Pulmonary artery endothelial cell (primary cell): ENCODE measurements at places on chromosomes 7 and 10. TPM values are rescaled to one million over a fixed set of nuclear protein-coding genes. Genes with fewer than 3 reads are reported as not detected.

Gene ITPRID1
- not detected in 2 replicates for total RNA-seq

Gene CNNM1
- total RNA-seq, result under 0.01 and 0.04 TPM in 2 replicates

Gene STK31
- 0.07 TPM in 1 of 2 replicates, not detected in the other for total RNA-seq

Gene VGF
- 0.07 TPM in 1 of 2 replicates, not detected in the other for total RNA-seq

Gene ZWINT
- total RNA-seq, result 51.4 and 80.9 TPM in 2 replicates

Gene PKD2L1
- not detected in 2 replicates for total RNA-seq

Gene ADRA2A
- total RNA-seq, result 0.13 and 0.49 TPM in 2 replicates

Gene PRF1
- total RNA-seq, result not detected in 2 replicates

Gene NOS3
- 58.3 and 67.0 TPM in 2 replicates for total RNA-seq

Gene PNLIPRP3
- not detected in 2 replicates for total RNA-seq

Gene DYNC1I1
- total RNA-seq, result 3.9 and 9.6 TPM in 2 replicates

Gene NRG3
- total RNA-seq, result 0.04 and 0.33 TPM in 2 replicates

Gene HSPA12A
- 0.13 and 0.42 TPM in 2 replicates for total RNA-seq

- no peak for DNase-seq
Measured at GRCh38 chr10:43820663-43821062, 172.0 kb upstream of the ZNF32 start.

DNA sequence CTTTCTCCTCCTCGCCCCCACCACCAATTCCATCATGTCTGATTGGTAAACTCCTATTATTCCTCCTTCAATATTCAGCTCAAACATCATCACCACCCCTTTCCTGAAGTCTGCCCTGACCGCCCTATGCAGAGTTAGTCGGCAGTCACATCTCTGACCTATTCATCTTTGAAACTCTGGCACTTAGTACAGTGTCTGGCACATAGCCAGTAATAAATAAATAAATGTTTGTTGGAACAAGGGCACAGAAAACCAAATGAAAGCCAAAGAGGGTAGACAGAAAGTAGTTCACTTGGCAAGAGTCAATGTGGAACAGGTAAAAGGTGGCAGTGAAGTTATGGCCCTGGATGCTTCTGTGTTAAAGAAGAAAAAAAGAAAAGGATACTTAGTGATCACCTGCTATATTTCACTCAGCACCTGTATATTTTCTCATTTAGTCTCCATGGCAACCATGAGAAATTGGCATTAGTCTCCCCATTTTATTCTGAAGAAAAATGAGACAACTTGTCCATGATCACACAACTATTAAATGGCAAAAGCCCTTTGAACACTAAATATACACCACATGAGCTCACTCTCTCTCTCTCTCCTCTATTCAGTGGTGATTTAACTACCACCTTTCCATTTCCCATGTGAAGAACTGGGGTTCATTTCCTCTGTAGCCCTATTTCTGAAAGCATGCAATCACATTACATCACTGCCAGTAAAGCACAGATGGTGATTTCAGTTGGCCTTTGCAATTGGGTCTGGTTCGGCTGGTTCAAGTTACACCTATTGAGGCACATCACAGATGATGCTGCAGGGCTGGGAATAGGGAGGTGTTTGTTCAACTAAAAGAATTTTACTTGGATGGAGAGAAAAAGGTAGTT is 25.3 kb downstream of the CHCHD3 start:
- DNase-seq, result no peak

DNA sequence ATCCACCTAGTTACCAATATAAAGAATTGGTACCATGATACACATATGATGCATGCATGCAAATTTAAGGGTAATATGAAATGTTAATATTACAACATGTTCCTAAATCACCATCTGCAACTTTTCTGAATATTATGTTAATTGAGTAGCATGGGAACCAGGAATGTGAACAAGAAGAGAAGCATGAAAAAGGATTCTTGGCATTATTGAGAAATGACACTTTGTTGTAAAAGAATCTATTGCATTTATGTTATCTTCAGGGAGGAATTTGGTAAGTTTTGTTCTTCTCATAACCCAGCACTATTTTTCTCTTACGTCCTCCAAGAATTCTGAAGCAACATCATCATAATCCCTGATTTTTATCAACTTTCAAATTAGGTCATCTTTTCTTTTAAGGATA is 159.9 kb upstream of the SLC25A13 start:
- DNase-seq, result no peak

DNA sequence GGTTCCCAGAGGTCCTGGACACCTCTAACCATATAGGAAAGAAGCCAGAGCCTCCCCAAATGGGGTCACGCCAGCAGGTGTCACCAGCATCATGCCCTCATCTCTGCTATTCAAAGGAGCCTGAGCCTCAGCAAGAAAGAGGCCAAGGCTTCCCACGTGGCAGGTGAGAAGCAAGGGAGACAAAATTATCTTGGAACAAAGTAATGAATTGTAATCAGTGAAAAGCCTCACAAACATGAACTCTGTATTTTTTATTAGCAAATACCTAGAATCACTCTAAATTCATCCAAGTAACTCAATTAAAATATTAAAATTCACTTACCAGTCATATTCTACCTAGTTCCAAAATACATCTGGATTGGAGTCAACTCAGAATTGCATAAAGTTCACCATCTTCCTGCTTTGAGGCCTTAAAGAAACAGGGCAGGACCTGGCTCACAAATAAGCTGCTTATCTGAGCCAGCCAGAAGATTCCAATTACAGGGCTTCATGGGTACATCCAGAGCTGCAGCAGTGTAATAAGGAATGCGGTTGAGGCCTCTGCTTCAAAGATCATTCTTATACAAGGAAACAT is 68.7 kb downstream of the SGMS1 start:
- DNase-seq, result no peak

GRCh38 chr7:47846138-47846836 is 102.0 kb downstream of the PKD1L1 start:
- DNase-seq, result peak; percentile 27

DNA sequence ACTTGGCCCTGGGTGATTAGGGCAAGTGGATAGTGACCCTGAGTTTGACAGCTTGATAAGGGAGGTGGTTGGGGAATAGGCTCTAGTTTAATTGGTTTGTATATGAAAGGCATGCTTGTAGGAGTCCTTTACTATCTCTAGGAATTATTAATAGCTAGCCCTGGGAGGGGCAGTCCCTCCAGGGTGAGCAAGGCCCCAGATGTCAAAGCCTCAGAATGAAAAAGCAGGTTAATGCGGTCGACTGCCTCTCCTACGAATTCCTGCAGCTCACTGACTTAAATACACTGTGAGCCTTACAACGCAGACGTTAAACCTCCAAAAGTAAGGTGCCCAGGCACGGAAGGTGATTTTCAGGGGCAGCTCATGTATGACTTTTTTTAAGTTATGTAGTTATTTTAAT is 5.2 kb upstream of the BTBD16 start:
- DNase-seq, result no peak

GRCh38 chr10:7153750-7154149 is 257.1 kb downstream of the SFMBT2 start:
- no peak for DNase-seq

DNA sequence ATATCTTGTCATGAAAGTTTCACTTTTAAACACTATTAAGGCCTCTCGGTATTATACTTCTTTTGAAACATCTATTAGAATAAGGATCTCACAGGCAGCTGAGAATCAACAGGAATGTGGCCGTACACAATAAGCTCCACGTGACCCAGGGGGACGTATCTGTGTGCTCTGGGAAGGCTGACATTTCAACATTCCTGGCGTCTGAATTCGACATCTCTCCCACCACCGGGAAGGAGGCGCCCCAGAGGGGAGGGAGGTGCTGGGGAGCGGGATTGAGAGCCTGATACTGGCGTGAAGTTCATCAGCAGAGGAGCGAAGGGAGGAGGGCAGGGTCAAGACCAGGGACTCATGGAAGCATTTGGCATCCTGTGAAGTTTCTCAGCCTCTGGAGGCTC is 401.3 kb downstream of the DNAJB6 start:
- no peak for DNase-seq

DNA sequence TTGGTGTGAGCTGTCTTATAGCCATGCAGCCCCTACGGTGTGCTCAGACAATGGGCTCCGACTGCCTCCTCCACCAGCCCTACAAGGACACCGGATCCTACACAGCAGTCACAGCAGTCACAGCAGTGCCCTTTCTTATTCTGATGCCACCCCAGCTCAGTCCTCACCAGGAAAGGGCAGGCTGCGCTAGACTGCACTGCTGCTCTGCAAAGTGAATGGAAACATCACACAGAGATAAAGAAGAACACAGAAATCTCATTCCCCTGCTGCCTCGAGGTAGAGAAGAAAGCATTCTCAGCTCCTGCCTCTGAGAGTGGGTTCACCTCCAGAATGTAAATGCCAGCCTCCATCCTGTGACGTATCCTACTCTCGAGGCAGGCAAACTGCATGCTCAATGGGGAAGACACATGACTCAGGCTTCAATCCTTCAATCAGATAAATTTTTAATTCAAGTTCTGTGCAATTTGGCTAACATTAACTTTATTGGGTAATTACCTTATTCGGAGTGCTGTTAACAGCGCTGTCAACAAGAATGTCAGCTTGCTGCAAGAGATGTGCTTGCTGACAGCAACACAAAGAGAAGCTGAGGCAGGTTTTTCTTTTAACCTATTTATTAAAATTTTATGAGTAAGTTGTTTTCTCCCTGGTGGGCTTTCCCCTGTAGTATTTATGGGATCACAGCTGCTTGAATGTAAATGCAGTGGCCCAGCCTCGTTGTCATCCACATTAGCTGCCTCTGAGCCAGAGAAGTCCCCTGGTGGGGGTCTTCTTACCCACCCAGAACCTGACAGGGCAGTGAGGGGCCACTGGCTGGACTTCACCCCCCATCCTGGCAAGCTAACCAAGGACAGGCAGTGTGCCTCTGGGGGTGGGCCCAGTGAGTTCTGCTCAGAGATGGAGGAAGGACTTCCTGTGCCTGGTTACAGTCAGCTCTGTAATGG is 241.3 kb upstream of the KMT2E start:
- DNase-seq, result no peak

- DNase-seq, result no peak
Measured at GRCh38 chr10:534047-534566, 155.4 kb downstream of the DIP2C start.

DNA sequence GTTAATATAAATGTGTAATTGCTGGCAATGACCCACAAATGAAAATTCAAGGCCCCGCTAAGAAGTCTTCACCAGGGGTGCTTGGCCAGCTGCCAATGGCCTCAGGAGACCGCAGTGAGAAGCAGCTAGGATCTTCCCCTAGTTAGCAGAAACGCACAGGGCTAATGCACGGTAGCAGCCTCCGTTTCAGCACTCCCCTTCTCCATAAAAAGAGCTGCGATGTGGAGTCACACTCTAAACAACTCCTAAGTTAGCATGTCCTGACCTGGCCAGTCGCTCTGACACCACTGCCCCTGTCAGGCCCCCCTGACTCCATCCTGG is 139.0 kb downstream of the SEPTIN14 start:
- no peak for DNase-seq

GRCh38 chr7:91212582-91212981 is 51.7 kb upstream of the FZD1 start:
- DNase-seq, result no peak

- no peak for DNase-seq
Measured at GRCh38 chr10:117860823-117861222, 185.9 kb downstream of the RAB11FIP2 start.

DNA sequence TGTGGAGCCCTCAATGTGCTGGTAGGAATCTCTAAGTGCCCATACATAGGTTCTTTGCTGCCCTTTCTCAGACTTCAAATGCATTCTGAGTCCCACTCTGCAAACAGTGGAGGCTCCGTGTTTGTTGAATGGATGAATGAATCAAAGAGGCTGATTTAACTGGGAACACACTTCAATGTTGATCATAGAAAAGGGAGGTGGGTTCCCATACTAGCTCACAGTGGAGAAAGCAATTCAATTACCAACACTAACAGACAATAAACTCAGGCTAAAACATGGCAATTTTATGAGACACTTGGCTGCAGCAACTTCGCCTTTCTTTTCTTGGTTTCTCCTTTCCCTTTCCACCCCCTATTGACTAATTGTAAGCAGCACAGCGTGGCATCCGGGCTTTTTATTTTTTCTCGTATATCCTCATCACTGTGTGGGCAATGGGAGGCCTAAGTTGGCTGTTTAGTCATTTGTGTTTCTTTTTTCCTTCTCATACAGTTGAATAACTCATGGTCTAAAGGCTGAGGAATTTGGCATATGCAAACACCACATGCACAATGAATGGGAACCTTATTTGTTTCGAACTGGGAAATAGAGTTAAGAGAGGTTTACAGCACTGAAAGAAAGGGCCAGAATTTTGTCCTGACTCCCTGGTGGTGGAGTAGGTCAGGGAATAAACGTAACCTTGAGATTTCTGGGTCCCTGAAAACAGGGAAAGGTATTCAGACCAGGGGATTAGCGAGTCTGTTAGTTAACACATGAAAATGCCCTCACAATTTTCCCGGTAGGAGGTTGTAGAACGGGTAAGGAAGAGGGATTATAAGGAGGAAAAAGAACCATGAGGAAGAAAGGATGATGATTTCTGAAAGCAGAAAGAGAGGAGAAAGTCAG is 858.5 kb downstream of the KCNMA1 start:
- no peak for DNase-seq

- no peak for DNase-seq
Measured at GRCh38 chr7:24802300-24802699, 45.0 kb upstream of the GSDME start.

- no peak for DNase-seq
Measured at GRCh38 chr7:36264913-36265516, 112.0 kb downstream of the EEPD1 start.

GRCh38 chr7:90349305-90349704 is 2.8 kb downstream of the GTPBP10 start:
- DNase-seq, result no peak

DNA sequence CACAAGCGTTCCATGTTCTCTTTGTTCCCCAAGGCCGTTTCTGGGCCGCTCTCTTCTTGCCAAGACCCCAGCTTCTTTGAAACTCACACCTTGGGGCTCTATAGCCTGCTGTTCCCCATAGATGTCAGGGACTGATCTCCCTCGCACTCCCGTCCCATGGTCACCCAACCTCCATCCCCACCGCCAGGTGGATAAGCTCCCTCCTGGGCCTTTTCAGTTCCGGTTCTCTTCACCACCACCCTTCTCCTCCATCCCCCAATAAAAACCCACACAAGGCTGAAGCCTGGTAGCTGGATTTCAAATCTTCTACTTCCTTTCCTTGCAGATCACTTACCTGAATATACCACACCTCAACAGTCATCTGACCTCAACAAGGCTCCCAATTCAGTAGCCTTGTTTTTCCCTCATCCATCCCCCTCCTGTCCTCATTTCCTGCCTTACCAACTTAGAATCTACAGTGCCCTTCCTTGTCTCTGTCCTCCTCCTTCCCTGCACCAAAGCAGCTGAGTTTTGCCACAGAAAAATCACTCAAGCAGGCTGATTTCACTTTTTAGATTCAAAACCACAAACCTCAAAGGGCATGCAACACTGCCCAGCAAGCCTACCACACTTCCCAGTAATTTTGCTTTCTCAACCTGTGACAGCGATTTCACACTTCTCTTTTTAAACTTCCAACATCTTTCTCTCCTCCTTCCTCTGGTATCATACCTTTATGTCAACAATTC is 7.7 kb downstream of the SLC37A3 start:
- no peak for DNase-seq

- no peak for DNase-seq
Measured at GRCh38 chr10:102153093-102153620, 968 bp downstream of the NOLC1 start.

- no peak for DNase-seq
Measured at GRCh38 chr7:56250135-56250534, 133.9 kb upstream of the NUPR2 start.
